ENCODE measurements at places on chromosomes 11 and 22. TPM values are rescaled to one million over a fixed set of nuclear protein-coding genes. Genes with fewer than 3 reads are reported as not detected.

The GGA1 gene
- 29.7 TPM for total RNA-seq

The APOL2 gene
- total RNA-seq, result 25.6 TPM

DNA sequence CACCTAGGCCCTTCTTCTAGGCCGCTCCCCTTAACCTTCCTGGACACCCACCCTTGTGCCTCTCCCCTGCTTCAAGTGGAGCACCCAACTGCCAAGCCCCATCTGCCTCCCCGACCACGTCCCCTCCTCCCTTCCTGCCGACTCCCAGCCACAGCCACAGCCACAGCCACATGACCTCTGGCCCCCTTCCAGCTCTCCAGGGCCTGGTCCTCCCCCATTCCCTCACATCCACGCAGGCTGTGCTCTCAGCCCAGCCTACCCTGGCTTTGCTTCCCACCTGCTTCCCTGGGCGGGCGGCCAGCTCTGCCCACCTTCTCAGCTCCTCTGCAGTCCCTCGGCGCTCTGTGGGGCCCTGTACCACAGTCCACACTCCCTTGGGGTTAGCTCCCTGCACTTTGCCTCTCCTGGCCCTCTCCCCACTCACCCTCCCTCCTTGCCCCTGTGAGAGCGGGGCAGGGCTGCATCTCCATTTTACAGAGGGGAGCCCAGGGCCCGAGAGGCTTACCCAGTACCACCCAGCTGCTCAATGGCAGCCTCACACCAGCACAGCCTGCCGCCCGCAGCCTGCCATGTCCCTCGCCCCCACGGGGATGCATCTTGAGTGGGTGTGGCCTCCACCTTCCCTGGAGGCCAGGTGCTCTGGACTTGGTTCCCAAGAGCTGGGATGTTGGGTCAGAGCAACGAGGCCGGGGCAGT, 20.3 kb downstream of the PARVG start:
- DNase-seq, result no peak

DNA sequence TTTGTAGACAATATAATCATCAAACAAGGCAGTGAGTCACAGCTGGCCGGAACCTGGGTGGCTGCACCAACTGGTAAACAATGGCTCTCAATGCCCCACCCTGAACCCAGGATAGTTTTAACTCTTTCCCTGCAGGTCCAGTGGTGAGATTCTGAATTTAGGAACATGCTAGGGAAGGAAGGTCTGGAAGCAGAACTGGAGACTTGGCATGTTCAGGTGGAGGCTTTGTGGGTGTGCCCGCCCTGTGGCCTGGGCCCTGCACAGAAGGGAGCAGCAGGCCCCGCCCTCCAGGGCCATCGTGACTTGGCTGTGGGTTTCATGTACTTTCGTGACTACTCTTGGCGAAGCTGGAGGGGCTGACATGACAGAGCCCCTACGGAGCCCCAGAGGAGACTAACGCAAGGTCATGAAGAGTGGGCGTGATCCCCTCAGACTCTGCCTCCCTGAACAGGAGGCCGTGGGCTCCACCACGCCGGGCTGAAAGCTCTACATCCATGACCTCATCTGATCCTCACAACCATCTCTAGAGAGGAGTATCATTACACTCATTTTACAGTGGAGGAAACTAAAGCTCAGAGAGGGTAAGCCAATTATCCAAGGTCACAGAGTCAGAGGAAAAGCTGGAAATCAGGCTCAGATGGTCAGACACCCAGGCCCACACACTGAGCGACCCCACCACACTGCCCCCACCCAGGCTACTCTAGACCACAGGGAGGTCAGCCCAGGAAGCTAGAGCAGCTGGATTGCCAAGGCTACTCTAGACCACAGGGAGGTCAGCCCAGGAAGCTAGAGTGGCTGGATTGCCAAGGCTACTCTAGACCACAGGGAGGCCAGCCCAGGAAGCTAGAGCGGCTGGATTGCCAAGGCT, 27.3 kb downstream of the MAFF start:
- DNase-seq, result peak; percentile 87

DNA sequence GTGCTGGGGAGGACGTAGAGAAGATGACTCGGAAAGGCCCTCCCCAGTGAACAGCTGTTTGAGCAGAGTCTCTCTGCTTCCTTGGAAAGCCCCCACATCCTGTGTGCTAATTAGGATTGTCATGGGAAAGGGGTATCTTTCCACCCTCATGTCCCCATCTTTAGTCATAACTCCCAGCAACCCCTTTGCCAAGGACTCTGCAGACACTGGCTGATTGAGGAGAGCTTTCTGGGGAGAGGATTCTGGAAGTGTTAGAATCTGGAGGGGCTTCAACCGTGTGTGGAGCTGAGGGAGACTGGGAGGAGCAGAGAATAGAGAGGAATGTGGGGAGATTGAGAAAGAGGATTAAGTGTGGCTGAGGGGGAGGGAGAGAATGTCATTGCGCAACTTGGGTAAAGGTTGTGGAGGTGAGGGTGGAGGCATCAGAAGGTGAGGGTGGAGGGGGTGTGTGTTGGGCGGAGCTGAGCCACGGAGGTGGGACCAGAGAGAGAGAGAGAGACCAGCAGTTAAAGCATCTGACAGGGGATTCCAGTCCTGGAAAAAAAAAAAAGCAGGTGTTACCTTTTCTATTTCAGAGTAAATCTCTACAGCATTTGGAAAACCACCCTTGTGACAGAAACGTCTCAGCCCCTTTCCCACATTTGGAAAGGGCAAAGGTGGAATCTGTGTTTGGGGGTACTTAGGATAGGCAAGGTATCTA, 2.2 kb downstream of the DTX4 start:
- DNase-seq, result peak; percentile 56

DNA sequence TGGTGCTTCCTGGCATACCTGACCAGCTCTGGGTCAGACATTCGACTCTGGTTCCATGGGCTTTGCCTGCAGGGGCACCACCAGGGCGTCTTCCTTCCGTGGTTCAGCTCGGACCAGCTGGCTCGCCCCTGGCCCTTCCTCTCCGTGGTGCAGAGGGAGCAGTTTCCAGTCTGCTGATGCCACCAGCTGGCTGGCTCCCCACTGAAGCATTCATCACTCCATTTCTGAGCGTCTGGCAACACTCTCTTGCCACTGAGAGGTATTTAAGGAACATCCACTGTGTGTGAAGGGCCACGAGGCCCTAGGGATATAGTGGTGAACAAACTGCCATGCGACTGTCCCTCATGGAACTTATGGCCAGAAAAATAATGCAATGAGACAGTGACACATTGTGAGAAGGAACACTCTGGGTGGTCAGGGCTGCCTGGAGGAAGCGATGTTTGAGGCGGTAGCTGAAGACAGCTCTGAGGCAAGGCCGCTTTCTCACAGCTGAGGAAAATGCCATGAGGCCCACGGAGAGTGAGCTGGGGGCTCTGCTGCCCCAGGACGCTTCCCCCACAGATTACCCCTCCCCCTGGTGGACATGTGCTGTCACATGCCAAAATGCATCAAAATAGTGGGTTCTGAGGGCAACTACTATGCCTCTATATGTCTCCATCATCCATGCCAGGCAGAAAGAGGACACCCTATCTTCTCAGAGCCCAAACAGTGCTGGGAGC, 44.9 kb upstream of the ARFGAP3 start:
- DNase-seq, result no peak
